ENCODE measurements at places on chromosomes 12 and 14.

GRCh38 chr12:8038659-8039114 lies 6.2 kb downstream of the FOXJ2 start:
- DNase-seq = no peak

DNA sequence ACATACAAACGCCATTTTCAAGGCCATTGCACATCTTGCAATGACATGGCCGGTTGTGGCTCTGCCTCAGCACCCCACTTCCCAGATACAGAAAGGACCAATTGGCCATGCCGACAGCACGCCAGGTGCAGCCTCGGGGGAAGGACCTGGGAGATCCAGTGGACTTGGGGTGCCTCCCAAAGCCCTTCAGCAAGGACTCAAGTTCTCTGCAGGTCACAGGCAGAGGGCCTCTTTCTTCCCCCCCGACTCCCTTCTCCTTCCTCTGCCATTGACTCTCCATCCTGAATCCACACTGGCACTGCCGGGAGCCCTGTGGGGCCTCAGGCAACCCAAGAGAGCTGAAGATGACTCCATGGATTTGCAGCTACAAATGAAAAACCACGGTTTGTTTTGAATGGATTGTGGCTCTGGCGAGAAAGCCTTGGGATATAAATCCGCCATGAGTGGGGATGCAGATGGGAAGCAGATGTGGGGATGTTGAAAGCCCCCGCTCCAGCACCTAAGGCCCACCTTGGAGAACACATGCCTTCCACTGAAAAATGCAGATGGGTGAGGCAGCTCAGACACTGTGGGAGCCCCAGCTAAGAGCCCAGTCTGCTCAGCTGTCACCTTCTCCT lies 35.1 kb upstream of the LTBP2 start:
- DNase-seq = no peak

GRCh38 chr14:96134508-96134907 lies 70.1 kb upstream of the BDKRB2 start:
- DNase-seq = no peak

DNA sequence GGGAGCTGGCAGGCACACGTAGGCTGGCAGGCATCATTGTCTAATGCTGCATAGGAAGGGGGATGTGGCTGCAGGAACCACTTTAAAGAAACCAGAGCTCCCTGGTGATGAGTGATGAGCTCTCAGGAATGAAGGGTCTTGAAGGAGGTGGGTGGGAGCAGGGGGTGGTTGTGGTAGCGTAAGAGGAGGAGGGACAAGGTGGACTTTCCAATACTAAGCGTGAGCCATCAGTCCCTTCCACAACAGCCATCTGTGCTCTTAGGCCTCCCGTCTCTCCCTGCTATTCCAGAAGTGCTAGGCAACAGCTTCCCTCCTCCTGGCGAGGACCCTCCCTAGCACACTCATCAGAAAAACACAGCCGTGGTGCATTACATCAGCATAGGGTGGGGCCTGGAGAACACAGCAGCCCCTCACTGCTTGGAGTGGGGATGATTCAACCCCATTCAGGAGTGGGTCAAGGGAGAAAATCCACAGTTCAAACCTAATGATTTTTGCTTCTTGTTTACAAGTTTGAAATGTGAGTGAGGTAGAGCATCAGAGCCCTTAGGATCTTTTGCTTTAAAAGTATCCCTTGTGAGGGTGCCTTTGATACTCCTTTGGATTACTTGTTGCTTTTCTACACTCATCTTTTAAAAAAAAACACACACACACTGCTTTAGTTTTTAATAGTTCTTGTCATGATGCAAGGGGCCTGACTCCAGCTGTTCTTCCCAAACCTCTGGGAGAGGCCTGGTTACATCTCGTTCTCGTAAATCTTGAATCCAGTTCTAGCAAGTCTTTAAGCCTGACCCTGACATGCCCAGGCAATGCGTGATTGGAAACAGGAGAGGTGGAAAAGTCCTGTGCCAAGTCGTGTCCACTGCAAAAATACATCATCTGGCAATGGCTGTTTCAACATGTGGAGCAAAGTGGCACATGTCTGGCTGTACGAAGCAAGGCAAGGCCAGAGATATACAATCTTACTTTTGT lies 356.4 kb upstream of the DDHD1 start:
- no peak for DNase-seq

DNA sequence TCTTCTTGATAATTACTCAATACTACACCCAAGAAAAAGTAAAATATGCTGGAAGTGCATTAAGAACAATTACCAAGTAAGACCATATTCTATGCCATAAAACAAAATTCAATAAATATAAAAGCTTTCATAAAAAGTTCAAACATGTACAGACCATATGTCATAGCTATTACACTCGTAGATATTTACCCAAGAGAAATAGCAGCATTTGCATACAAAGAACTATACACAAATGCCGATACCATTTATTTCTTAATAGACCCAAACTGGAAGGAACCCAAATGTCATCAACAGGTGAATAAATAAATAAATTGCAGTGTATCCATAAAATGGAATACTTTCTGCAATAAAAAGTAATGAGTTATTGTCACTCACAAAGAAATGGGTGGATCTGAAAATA lies 78.3 kb upstream of the SLC16A7 start:
- DNase-seq = no peak

GRCh38 chr12:6031001-6031400 lies 85.9 kb upstream of the ANO2 start:
- DNase-seq = no peak

DNA sequence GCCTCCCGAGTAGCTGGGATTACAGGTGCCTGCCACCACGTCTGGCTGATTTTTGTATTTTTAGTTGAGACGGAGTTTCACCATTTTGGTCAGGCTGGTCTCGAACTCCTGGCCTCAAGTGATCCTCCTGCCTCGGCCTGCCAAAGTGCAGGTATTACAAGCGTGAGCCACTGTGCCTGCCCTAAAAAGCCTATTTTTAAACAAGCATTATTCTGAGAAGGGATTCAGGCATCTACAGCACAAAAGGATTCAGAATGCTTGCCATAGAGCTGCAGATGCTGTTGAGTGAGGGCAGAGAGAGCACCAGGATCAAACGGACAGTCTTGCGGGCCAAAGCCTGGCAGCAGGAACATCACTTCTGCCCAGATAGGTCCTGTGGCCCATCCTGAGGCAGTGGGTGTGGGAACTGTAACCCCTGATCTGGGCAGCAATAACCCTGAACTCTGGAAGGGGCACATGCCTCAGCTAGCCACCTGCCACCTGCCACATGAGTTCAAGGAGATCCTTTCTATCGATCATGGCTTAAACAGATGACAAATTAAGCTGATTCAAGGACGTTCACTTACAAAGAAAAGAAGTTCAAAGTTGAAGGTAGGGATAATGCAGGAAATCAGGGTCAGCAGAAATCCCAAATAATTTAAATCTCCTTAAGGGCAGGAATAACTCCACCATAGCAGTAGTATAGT lies 16.8 kb upstream of the SNX6 start:
- DNase-seq = no peak

- no peak for DNase-seq
These were observed 125.5 kb downstream of the RPS29 start for GRCh38 chr14:49460662-49461061.

DNA sequence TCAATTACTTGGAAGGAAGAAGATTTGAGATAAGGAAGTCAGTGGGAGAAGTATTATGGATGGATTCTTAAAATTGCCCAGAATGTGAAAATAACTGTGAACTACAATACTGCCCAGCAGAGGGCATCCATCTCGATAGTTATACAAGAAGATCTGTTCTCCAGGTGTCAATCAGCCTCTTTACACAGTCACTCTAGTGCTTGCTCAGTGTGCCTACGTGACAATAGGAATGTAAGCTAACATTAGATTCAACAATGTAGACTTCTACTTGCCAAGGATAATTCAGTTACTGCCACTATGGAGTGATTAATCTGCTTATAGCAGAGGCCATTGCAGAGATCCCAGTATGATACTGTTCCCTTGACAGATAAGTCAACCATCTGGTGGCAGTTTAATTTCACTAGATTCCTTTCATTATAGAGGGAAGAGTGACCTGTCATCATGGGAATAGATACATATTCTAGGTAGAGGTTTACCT lies 10.6 kb upstream of the MAP4K5 start:
- DNase-seq = no peak

GRCh38 chr12:106140223-106140986 lies 1.7 kb upstream of the NUAK1 start:
- no peak for DNase-seq

- no peak for DNase-seq
These were observed 23.0 kb upstream of the TC2N start for GRCh38 chr14:91890291-91890749.

DNA sequence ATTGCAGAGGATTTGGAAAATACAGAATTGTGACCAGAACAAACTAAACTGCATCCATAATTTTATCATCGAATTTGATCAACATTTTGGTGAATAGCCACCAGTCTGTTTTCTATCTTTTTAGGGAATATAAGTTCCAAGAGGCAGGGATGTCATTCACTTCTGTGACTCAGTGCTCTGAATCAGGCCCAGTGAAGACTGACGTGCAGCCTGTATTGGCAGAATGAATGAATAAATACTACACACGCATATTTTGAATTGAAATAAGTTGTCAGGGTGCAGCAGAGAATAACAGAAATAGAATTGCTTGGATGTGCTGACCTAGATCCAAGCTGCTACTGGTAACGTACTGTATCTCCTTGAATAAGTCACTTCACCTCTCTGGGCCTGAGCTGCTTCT lies 1.3 kb upstream of the EMP1 start:
- DNase-seq = no peak

DNA sequence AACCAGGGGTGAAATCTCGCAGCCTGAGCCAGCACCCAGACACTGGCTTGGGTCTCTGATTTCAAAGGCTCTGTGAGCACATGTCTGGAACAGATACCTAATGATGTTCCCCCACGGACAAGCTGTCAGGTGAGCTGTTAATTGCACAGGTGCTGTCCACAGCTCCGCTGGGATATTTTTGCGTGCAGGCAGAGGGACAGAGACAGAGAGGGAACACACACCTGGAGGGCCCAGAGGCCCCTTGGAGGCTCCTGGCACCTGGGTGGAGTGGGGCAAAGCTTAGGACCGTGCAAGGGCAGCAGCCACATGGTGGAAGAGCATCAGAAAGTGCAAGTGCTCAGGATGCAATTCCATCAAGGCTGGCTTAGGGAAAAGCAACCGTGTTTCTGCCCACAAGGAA lies 57.3 kb downstream of the ARL6IP4 start:
- DNase-seq = no peak

Data from esophagus squamous epithelium (tissue), 5 donors.